ENCODE measurements at places on chromosomes 7 and 10.

GRCh38 chr10:17109475-17110207 is 20.0 kb downstream of the CUBN start:
- DNase-seq: no peak

DNA sequence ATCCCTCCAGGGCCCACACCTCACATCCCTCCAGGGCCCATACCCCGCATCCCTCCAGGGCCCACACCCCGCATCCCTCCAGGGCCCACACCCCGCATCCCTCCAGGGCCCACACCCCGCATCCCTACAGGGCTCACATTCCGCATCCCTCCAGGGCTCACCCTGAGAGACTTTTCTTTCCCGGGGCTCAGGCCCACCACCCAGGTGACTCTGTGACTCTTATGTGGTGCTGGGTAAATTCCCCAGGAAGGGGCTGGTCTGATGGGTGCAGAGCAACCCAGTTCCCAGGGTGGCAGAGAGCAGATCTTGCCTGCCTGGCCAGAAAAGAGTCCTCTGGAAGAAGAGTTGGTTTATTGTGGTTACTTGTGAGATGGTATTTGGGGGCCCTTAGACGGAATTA is 290.7 kb downstream of the TCERG1L start:
- DNase-seq: no peak

- no peak for DNase-seq
Observed at GRCh38 chr7:1758028-1758858, 88.2 kb downstream of the ELFN1 start.

DNA sequence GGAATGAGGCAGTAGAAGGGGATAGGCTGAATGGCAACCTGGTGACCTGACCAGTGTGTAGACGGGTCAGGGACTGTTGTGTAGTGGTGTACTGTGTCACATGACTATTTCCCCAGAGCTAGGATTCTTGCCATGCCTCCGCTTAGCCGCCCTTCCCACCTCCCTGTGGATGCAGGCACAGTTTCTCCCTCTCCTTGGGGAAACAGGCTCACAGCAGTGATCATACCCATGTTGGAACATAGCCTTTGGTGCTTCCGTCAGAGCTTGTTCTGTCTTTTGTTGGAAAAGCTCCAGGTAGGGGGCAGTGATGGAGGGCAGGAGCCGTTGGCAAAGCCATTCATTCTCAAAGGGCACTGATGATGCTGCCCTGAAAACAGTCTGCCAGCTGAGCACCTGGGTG is 44.3 kb downstream of the OGDH start:
- DNase-seq: no peak

- no peak for DNase-seq
Observed at GRCh38 chr10:77478247-77478961, 159.2 kb downstream of the KCNMA1 start.

- DNase-seq: no peak
Observed at GRCh38 chr7:50142425-50143017, 49.5 kb upstream of the ZPBP start.

GRCh38 chr7:26159243-26159642 is 7.2 kb downstream of the NFE2L3 start:
- no peak for DNase-seq

DNA sequence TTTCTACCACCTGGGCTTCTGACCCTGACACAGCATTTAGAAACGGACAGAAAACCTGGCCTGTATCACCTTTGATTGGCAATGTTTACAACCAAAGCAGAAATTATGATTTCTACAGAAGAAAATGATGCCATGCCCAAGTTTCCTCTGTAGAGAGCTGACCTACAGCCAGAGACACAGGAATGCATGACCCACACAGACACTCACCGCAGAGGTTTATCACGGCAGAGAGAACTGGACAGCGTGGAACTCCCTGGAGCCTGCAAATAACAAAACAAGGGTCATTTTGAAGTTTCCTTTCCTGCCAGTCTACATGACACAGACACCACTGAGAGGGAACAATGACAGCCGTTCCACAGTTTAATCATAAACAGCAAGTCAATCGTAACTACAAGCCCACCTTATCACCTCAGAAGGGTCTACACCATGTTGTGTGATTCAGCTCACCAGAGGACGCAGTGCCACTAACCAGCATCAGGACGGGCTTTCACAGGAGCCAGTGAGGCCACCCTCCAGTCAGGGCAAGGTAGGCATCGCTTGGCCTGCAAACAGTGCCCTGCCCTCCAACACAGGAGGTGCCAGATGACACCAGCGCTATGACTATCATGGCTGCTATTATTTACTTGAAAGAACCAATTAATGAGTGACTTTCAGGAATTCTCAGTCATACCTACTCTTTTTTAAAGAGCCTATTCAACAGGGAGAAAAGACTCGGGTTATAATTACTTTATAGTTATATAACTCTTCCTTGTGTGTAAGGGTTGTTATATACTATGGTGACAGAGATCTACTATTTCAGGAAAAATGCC is 139.9 kb downstream of the TNS3 start:
- DNase-seq: no peak

DNA sequence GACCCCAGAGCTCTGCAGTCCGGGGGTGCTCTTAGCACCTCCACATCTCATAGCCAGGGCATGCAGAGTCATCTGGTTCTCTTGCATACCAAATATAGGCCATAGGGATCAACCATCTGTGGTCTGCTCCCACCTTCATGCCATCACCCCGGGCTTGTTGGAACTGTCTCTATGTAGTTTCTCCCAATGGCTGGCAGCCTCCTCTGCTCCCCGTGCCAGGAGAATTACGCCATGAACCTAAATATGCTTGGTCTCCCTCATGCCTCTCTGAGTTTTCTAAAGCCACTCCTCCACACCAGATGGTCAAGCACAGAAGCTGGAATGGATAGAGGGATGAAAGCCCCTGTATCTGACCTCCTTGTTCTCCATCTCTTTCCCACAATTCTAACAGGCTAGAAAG is 302.6 kb upstream of the MYO3A start:
- no peak for DNase-seq

GRCh38 chr10:25933653-25934608 is at the start of gene MYO3A:
Gene MYO3A, plus strand, starts transcription at chr10:25934229. Its CDS starts 17,882 bp downstream, at chr10:25952111.
- no peak for DNase-seq

DNA sequence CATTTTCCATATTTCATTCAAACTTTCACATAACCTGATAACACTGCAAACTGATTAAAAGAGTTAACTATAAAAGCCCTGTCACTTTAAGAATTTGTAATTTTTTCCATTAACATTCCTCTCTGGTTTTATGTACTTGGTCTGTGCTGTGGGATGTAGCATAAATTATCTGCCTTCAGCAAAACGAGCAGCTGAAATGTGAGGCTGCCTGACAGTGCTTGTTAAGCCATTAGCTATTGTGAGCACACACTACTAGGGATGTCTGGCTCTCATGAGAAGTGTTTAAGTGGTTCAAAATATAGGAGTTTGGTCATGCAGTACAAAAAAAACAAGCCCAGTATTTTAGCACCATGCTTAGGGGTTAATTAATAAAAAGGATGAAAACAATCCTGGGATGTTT is 63.0 kb downstream of the HOXA1 start:
- no peak for DNase-seq

DNA sequence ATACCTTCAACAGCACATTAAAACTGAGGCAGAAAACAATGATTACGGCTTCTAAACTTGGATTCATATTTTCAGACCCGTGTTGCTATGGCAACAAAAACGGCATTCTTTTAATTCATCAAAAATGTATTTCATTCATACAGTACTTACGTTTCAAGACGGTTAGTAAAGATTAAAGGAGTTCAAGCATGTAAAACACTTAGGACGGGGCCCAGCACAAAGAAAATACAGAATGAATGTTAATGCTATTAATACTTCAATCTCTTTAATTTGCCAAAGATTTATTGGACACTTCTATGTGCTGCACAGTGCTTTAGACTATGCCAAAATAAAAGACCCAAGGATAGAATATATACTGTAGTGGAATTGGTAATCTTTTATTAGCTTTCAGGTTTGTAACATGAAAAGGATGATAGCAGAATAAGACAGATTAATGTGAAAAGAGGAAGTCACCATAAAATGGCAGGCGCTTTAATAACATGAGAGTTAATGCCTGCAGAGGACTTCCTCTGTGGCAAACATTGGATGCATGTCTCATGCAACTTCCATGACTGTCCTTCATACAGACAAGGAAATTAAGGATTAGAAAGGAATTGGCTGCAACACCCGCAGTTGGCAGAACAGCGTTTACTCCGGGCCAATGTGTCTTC is 201.6 kb upstream of the KLF6 start:
- no peak for DNase-seq

DNA sequence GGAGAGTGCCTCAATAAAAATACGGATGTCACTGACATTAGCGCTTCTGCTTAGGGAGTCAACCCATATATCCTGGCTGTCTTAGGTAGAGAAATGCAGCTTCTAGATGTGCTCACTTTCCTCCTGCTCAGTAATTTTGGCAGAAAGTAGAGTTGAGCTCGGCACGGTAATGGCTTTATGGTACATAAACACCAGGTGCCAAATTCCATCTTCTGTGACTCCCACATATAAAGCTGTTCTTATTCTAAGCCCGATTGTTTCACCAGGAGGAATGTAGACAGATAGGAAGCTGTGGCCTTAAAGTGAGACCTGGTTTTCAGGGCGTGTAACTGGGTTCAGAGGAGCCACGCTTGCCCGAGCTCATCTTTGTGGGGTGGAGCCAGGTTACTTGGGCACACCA is 143.7 kb downstream of the CREB5 start:
- no peak for DNase-seq

GRCh38 chr7:121562259-121562658 is 166.2 kb upstream of the FAM3C start:
- no peak for DNase-seq

DNA sequence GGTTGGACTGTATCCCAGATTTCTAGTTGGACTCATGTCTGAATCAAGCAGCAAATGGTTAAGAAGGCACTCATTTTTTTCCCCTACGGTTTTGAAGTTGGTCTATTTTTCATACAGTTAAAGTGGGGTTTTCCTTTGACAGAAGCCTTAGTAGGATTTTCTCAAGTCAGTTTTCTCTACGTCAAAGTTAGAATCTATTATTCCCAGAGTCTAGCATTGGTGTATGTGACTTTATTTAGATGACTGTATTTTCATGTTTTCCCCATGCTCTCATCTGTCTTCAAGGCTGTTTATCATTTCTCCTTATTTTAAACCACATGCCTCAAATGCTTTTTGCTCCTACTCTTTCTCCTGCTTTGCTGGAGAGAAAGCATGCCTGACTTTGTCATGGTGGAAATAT is 623.2 kb downstream of the CCSER2 start:
- DNase-seq: no peak

DNA sequence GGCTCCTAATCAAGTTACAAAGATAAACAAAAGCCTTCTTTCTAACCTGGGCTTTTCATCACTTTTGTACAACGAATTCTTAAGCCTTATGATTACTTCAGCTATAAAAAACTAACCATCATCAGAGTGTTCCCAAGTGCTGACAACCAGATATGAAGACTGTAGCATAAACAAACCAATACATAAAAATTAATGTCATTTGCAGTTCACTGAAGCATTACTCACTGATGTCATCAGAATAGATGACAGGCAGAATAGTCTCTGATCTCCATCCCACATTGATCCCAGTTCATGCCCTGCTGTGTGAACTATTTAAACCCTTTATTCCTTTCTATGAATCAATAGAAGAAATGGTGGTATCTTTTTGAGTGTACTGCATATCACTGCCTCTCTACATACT is 84.4 kb downstream of the DNAJC1 start:
- no peak for DNase-seq

- no peak for DNase-seq
Observed at GRCh38 chr10:74008212-74008731, 10.4 kb downstream of the VCL start.

- no peak for DNase-seq
Observed at GRCh38 chr10:124903111-124903510, 38.8 kb upstream of the ZRANB1 start.

DNA sequence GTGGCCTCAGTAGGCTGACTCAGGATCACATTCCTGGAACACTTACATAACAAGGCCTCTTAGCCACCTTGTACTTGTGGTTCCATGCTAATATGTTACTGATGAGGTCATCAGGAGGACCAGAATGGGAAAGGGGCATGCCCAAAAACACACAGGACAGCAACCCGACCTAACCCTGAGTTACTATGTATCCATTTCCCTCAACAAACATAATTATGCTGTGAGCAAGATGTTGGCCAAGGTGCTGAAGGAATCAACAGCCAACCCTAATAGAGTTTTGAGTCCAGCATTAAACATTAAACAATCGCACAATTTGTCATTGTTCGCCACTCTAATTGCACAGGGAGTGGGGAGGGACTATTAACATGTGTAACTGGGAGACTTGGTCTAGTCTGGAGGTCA is 129.4 kb downstream of the PLPP4 start:
- DNase-seq: no peak

GRCh38 chr7:152979376-152979775 is 219.8 kb downstream of the ACTR3B start:
- no peak for DNase-seq

- no peak for DNase-seq
Observed at GRCh38 chr10:43252166-43252782, 14.6 kb downstream of the RASGEF1A start.

DNA sequence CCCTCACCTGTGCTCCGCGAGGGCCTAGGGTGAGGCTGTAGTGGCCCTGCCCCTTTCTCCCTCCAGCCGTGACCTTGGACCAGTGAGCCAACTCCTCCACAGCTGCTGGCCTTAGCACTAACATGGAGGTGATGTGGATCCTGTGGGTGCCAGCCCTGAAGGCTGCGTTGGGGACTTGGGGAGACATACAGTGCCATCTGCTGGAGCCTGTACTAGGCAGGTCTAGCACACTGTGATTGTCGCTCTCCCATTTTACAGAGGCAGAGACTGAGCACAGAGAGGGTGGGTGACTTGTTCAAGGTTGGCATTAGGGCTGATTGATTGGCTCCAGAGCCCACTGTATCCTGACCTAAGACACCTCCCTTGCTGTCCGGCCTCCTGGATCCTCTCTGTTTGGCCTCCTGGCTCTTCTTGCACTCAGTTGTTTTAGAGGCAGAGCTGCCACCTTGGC is 37.6 kb downstream of the PRF1 start:
- no peak for DNase-seq

DNA sequence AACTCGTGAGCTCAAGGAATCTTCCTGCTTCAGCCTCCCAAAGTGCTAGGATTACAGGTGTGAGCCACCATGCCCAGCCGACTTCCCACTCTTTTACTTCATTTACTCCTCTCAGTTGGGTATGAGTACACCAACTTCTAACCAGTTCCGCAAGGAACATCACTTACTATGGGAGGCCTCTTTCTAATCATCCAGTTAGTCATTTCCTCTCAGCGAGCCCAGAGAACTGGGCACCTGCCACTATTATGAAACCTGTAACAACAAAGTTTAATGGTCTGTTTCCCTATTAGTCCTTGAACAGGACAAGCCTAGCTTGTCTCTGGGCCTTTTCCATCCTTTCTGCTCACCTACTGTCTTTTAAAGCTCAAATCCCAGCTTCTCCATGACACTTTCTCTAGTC is 88.8 kb downstream of the DNMBP start:
- no peak for DNase-seq

DNA sequence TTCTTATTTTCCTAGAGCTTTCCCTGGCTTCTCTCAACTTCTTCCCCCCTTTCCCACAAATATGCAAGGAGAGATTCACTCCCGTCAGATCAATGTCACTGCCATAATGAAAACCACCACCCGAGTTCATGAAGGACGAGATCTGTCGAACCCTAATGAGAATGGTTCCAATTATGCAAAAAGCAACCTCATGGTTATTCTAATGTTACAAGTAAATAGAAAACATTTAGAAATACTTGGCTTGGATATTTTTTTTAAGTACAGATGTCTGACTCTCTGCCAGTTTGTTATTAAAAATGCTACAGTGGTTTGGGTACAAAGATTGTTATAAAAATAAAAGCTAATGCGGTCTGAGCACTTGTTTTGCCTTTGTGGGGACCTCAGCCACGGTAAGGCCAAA is 25.9 kb upstream of the EMX2 start:
- DNase-seq: no peak

- no peak for DNase-seq
Observed at GRCh38 chr7:36840904-36841303, 116.6 kb upstream of the AOAH start.

All from activated CD8-positive, alpha-beta memory T cell treated with anti-CD3 and anti-CD28 coated beads for 1 hour (primary cell).